IMR-90 (cell line): ENCODE measurements at places on chromosomes 7 and 10.
A peak's percentile ranks its signal among the peaks of the same experiment; 100 is the strongest.

- no peak for DNase-seq
These were observed 139.5 kb downstream of the PLCE1 start for GRCh38 chr10:94133239-94133638.

- DNase-seq: no peak
These were observed 386 bp upstream of the EIF4EBP2 start for GRCh38 chr10:70403483-70404035.

DNA sequence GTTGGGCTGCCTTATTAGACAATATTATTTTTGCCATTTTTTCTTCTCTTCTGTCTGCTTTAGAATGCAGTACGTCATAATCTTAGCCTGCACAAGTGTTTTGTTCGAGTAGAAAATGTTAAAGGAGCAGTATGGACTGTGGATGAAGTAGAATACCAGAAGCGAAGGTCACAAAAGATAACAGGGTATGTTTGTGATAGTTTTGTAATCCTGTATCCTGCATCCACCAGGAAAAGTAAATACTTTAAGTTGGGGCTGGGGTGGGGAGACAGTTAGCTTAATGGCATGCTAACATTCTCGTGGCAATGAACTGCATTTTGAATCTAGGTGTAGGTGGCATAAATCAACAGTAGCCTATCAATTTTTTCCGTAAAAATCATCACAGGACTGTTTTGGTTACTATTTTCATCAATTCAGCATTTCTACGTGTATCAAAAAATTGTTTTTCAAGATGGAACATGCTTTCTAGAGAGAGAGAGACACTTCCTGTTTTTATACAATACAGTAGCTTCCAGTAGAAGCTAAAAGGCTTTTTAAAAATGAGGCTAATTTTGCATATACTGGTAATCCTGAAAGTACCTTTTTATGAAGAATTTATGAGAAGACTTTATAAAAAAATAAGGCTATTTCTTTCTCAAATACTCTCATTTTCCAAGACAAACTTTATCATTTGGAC lies 247.5 kb downstream of the FOXP2 start:
- DNase-seq: no peak

DNA sequence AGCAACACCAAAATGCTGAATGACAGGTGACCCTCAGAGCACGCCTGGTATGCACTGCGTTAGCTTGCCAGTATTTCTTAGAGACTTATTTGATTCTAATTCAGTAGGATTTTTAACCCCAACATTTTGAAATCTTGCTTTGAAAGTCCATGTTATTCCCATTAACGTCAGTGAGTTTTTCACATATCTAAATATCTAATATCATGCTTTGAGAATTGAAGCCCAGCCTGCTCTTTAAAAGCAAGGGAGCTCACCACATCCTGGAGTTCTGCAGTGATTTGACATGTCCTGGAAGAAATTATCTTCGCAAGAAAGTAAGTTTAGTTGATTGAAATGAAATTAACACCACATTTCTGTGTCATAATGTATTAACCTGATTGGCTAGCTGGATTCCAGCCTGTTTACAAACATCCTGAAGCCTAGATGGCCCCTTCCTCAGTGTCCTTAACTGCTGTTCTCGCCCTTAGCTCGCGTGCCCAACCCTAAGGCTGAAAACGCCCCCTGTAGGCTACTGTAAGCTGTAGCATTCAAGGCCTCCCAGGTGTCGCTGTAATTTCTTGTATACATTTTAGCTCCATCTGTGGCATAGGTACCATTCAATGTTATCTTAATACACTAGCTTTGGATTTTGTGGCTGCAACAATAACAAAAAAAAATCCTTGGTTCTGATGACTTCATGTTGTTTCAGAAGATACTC lies 191.5 kb downstream of the MGMT start:
- DNase-seq: no peak

DNA sequence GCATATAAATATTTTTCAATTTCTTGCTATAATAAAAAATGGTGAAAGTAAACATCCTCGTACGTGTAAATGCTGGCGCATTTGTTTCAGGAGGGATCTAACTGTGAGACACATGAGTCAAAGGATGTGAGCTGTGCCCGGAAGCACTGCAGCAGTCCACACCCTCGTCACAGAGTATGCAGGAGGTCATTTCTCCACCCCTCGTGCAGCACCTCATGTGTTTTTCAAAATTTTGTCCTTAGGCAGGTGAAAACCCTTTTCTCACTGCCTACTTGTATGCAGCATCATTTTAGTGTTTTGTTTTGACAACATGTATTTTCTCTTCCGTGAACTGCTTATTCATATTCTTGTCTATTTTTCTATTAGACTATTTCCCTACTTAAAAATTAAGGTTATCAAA lies 162.7 kb downstream of the AVL9 start:
- peak; percentile 43 for DNase-seq
